ENCODE measurements at places on chromosomes 3 and 15.
A peak's percentile ranks its signal among the peaks of the same experiment; 100 is the strongest.

DNA sequence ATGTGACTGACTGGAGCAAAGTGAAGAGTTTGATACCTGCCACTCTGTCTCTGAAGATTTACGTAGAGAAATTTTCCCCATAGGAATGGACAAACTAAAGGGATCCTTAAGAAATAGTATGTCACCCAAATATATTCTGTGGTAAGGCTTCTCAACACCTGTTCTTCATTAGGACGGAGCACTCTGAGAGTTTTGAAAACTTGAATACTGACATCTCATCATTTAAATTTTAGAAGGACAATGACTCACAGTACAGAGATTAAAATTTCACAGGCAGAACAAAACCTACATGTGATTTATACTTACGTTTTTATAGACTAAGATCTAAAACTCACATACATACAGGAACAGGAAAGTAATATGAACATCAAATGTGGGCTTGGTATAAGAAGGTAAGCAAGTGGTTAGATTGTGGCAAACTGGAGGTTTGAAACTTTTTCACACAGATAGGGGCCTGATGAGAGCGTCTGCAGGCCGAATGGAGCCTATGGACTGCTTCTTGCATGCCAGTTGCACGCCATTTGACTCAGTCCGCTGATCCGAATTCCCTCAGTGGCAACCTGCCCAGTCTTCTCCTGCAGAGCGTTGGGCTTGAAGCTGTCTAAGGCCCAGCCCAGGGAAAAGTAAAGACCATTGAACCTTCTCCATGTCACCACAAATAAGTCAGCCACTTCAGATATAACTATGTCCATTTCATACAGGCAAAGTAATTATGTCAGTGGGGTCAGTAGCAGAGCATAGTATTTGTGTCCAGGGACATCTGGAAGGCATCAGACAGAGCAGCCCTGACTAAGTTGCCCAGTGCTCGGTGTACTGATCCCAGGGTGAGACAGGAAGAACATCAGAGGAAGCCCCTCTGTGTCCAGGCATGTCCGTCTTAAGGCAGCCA, 45.7 kb downstream of the ZBTB38 start:
- no peak for DNase-seq

DNA sequence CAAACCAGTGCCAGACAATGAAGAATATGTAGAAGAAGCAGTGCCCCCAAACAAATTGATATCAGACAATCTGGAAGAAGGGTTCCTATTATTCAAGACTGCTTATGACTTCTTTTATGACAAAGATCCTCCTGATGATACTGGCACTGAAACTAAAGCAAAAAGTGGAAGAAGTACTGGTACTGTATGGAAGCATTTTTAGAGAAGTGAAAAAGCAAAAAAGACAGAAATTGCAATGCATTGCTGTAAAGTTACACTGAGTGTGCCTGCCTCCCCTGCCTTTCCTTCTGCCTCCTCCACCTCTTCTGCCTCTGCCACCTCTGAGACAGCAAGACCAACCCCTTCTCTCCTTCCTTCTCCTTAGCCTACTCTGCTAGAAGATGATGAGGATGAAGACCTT, 167.6 kb downstream of the PLCL2 start:
- DNase-seq, result no peak

- no peak for DNase-seq
Measured at GRCh38 chr15:71066983-71067382, 48.3 kb upstream of the THSD4 start.

GRCh38 chr15:78272316-78272715, 8.0 kb downstream of the DNAJA4 start:
- DNase-seq, result no peak

DNA sequence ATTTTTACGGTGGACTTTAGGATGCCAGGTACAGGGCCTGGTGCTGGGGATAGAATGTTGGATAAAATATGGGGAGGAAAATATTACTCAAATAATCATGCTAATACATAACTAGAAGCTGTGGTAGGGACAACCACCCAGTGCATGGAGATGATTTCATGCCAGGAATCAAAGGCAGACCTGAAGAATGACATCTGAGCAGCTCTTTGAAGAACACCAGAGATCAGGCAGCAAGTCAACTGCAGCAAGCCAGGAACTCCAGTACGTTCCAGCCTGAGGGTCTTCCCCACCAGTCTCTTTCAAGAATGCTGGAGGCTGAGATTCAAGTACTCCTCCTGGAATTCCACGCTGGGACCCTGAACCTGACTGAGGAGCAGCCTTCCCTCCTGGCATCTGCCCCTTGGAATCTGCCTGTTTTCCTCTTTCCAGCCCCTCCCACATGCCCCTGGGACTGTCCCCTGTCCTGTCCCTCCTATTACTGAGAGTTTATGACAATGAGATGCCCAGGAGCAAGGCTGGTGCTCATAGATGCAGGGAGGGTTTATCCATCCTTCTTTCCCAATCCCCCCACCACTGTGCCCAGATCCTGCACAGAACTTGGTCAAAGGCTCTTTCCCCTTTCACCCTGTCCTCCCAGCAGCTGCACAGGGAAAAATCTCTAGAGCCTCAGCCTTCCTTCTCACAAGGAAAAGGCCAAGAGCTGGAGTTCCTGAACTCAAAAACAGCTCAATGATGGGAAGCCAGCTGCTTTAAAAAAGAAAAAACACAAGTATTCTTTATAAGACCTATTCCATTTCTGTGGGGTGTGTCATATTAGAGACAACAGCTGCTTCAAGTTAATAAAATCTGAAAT, 68.0 kb downstream of the PDZRN3 start:
- DNase-seq, result no peak

DNA sequence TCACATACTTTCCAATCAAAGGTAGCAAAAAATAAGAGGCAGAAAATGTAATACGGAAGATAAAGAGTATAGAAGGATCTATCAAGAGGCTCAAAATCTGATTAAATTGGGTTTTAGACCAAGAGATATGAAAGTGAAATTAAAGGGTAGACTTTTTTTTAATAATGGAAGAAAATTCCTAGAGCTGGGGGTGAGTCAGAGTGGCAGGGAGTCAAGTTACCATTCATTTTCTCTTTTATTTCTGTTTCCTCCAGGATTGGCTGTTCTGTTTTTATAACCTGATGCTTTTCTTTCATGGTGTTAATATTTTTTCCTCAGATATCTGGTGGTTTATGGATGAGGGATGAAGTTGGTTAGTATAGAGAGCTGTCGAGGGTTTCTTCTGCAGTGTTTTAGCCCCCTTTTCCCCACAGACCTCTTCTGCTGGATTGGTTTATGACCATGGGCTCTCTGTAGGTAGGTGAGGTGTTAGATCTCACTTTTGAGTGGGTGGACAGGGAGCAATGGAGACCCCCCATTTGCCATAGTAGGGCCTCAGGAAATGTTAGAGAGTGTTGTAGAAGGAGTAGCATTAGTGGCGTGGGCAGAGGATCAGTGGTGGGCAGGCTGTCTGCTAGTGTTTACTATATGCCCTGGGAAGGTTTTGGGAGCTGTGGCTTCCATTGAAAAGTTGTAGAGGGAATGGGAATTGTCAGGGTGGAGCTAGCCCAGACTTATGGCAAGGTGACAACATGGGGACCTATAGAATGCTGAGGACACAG, 201.6 kb upstream of the GOLGA6L4 start:
- DNase-seq, result no peak

GRCh38 chr15:95468820-95469219, 861.7 kb upstream of the NR2F2 start:
- no peak for DNase-seq

DNA sequence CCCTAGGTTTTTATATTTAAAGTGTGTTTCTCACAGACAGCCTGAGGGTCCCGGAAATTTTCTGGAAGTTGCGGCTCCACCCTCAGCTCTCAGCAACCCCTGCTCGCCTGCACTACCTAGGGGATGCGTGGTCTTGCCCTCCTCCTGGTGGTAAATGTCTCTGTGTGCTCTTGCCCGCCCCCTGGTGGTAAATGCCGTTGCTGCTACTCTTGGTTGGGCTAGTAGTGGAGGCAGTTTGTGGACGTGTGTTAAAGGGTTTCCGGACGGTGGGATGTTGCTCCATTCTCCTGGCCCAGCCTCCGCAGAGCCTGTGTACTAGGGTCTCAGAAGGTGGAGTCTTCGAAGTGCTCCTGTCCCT, 27.4 kb downstream of the STOML1 start:
- peak; percentile 65 for DNase-seq

- no peak for DNase-seq
Measured at GRCh38 chr15:73608475-73608874, 24.7 kb downstream of the NPTN start.

DNA sequence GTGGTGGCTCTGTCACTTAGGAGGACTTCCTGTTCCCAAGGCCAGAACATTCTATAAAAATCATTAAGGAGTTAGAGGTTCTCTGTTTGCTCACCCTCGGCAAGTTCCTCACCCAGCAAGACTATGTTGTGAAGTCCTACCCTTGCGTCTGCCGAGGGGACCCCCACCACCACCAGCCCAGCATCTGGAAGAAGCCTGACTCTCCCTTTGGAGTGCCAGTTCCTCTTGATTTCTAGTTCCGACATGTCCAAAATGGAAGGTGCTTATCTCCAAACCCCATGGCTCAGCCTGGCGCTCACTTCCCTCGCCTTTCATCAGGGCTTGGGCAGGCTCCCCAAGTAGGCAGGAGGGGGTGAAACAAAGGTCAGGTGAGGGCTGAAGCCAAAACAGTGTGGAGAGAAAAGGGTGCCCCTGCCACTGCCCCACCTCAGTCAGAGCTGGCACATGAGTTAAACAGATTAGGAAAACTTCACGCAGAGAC, 41.0 kb downstream of the BHLHE40 start:
- DNase-seq, result no peak

DNA sequence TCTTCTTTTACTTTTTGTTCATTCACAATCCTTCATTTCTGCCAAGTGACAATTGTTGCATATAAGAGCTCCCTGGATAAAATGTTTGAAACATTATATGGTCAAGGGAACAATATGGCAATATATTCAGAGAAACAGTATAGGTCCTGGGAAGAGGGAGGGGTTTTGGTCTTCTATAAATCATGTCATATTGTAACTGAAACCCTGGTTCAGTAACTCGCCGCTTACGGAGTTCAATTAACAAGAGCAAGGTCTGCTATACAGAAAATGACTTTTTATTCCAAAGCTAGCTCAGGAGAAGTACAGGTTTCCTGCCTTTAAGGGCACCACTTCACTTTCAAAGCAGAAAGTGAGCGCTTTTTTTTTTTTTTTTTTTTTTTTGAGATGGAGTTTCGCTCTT, 522.1 kb upstream of the TGFBR2 start:
- DNase-seq, result no peak

DNA sequence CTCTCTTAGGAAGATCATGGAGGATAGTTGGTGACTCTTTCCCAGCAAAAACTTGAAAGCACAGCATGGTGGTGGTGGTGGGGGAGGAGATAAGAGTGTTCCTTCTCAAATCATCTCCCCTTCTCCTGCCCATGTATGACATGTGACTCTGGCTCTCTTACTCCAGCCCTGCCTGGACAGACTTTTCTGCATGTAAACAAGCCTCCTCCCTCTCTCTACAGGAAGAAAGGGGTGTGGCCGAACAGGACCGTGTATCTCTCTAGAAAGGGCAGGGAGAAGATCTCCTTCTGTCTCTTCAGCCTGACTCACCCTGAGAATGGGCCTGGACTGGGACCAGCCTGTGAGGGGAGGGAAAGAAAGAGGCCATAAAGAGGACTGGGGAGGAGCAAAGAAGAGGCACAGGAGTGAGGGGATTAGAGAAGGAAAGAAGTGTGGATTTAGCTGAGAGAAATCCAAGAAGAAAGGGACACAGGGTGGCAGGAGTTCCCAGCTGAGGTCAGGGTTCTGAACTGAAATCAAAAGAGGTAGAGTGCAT, 1.5 kb downstream of the CELF6 start:
- no peak for DNase-seq

DNA sequence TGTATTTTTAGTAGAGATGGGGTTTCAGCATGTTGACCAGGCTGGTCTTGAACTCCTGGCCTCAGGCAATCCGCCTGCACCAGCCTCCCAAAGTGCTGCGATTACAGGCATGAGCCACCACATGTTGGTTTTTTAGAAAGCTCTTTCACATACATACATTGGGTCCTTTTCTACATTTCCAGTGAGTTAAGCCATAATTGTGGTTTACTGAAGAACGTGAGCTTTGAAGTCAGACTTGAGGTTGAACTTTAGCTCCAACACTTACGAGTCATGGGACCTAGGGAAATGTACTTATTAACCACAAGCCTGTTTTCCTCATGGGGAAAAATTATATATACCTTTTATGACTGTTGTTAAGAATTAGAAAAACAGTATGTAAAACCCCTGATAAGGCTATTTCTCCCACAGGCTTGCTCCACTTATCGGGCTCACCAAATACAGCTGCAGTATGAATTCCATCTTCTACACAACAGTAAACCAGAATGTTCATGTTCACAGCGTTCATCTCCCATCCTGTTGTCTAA, 39.0 kb downstream of the GPR160 start:
- no peak for DNase-seq

- DNase-seq, result no peak
Measured at GRCh38 chr3:64863226-64864212, 175.7 kb upstream of the ADAMTS9 start.

- peak; percentile 58 for DNase-seq
Measured at GRCh38 chr3:53236112-53236841, 19.5 kb downstream of the TKT start.

- peak; percentile 88 for DNase-seq
Measured at GRCh38 chr3:65888980-65889706, 149.6 kb downstream of the MAGI1 start.

GRCh38 chr3:66602691-66603090, 101.9 kb upstream of the LRIG1 start:
- DNase-seq, result no peak

DNA sequence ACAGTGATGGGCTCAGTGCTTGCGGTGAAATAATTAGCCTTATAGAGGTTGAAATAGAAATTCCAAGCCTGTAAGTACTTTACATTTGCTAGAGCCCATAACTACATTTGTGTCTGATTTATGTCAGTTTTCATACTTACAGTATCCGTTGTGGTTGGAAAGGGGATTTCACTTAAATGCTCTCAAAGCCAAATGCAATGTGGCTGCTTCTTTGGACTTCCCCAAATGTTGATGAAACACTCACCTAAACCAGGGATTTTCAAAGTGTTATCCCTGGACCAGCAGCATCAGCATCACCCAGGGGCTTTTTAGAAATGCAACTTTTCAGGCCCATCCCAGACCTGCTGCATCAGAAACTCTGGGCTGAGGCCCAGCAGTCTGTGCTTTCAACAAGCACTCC, 378.7 kb downstream of the MCTP2 start:
- DNase-seq, result no peak

DNA sequence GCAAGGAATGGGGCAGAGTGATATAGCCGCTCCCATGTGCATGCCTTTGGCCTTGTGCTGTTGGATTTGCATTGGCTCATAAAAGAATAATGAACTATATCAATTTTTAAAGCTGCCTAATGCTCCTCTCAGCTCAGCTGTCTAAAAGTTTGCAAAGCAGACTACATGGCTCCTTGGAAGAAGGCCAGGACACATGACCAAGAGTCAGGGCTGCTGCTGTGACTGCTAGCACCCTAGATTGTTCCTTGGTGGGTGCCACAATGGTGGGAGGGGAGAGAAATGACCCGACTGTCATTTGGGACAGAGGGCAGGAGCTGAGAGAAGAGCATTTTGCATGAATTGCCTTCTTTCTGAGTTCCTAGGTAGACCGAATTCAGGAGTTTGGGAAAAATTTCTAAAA, 307.9 kb downstream of the PDCD6IP start:
- DNase-seq, result no peak

- DNase-seq, result no peak
Measured at GRCh38 chr3:112775011-112775742, 71.5 kb downstream of the CD200R1L start.
